ENCODE measurements at places on chromosomes 7 and 10.
A peak's percentile ranks its signal among the peaks of the same experiment; 100 is the strongest.

- DNase-seq: no peak
Measured at GRCh38 chr7:108311446-108312168, 144.6 kb downstream of the NRCAM start.

DNA sequence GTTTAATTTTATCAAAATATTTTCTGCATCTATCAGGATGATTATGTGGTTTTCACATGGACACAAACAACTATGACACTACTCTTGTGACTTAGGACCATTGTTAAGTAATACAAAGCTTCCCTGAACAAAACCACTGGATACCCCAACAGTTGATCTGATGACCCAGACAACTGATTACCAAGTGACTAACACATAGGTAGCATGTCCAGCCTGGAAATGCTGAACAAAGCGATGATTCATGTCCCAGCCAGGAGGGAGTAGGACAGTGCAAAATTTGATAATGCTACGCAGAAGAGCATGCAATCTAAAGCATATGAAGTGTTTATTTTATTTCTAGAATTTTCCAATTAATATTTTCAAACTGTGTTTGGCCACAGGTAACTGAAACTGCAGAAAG lies 8.9 kb upstream of the PNLIP start:
- no peak for DNase-seq

DNA sequence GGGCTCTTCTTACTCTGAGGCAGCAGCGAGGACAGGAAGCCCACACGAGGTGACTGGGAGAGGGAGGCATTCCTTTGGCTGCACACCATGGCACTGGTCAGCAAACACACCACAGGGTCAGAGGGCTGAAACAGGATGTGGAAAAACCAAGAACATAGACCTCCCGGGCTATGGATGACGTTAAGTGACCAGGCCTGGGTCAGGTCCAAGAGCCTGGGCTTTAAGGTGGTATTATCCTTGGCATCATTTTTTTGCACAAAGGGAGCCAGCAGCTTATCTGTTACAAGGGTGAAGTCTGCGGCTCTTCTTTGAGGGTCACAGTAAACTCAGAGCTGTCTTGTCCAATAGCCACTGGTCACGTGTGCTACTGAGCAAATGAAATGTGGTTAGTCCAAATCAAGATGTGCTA lies 7.0 kb downstream of the WDR91 start:
- no peak for DNase-seq

- DNase-seq: no peak
Measured at GRCh38 chr10:111539246-111539645, 462.4 kb downstream of the ADRA2A start.

- DNase-seq: no peak
Measured at GRCh38 chr7:32494946-32495297, 367 bp upstream of the AVL9 start.

- no peak for DNase-seq
Measured at GRCh38 chr7:20545016-20545415, 70.5 kb upstream of the ABCB5 start.

- no peak for DNase-seq
Measured at GRCh38 chr10:77863446-77863845, 63.1 kb downstream of the DLG5 start.

DNA sequence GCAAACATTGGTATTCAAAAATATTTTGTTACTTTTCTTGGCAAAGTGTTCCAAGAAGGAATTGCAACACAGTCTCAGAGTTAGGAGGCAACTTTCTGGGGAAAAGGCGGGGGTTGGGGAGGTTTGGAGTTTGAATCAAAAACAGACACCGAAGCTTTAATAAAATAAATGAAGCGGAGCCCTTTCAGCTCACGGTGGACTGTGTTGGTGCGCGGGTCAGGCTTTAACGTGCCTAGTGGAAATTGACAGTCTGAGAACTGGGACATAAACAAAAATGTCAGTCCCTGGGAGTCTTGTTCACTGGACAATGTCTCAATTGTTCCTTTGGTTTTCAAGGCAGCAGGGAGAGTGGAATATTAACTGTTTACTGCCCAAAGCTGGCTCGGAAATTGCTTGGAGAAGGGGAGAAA lies 109.3 kb downstream of the TCF7L2 start:
- DNase-seq: no peak

GRCh38 chr7:14507617-14508016 lies 394.9 kb downstream of the DGKB start:
- DNase-seq: no peak

DNA sequence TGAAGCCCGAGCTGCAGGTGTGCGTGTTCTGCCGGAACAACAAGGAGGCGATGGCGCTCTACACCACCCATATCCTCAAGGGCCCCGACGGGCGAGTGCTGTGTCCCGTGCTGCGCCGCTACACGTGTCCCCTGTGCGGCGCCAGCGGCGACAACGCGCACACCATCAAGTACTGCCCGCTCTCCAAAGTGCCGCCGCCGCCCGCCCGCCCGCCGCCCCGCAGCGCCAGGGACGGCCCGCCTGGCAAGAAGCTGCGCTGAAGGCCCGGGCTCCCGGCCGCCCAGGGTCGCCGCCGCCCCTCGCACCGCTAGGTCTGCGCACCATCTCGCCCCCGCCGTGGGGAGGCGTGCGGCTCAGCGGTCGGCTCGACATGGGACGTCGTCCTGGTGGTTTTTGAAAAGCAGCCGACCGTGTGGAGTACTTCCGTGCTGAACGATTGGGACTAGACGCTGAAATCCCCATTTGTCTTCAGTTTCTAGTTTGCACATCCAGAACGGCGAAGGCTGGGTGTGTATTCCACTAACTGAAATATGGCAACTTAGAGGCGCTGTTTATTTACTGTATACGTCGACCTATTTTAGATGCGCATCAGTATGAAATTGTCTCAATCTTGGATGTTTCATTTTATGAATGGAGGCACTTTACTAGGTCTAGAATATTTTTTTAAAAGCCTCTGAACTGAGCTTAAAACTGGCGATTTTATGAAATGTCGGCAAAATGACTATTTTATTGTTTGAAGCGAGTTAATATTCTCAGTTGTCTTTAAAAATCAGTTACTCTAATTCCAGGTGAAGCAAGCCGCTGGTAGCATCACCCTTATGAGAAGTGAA lies 1.1 kb downstream of the NANOS1 start:
- DNase-seq: no peak

GRCh38 chr10:68742397-68742796 lies 21.4 kb downstream of the CCAR1 start:
- DNase-seq: no peak

- DNase-seq: no peak
Measured at GRCh38 chr10:80253266-80253962, 36.0 kb downstream of the MAT1A start.

GRCh38 chr7:77426052-77426404 lies 9.9 kb upstream of the GSAP start:
- no peak for DNase-seq

GRCh38 chr7:134473861-134474291 lies 15.0 kb upstream of the AKR1B1 start:
- no peak for DNase-seq

DNA sequence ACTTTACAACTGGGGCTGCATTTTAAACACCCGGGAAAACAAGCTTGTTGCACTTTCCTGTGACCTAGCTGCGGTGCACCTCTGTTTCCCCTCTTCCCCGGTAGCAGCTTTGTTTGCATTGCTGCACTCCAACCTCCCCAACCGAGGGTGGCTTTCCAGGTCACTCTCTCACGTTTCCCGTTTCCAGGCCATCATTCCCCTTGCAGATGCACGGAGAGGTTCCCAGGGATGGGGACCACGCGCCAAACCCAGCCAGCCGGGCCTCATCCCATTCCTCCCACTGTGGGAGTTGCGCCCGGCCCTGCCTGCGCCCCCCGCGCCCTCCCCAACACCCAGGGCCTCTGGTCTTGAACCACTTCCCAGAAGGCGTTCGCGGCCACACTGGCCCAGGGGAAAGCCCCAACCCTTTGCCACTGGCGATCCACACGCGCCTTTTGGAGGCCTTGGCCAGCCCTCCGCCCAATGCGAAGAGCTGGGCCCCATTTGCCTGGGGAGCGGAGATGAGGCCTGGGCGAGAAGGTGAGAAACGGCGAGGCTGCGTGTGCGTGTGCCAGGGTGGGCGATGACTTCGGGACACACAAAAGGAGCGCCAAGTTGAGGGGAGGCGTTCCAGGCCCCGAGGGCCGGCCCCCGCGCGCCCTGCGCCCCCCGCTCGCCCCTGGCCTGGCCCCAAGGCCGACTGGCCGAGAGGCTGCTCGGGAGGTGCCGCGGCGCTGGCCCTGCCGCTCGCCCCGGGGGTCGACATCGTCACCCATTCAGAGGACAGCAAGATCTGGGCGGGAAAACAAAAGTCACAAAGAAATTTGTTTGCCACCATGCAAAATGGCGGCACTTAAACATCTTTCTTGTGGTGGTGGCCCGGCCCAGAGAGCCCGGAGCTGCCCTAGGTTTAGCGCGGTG lies 15.9 kb downstream of the SKIDA1 start:
- no peak for DNase-seq

GRCh38 chr10:133143546-133143945 lies 16.5 kb upstream of the KNDC1 start:
- no peak for DNase-seq

- DNase-seq: no peak
Measured at GRCh38 chr7:44433255-44434022, 57.0 kb downstream of the NUDCD3 start.

DNA sequence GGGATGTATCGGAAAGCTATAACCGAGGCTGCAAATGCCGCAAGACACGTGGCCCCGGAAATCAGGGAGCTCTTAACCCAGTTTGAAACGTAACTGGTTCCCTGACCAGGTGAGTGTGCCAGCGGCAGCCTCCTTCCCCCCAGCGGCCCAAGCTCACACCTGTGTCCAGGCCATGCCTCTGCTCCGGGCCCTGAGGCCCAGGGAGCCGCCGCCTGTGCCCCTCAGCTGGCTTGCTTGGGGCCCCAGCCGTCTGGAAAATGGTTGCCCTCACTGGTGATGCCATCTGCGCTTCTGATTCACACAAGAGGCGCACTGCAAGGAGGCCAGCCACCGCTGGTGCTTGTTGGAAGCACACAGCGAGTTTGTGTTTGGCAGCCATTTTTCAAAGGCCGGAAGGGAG lies 9.2 kb downstream of the PWWP2B start:
- DNase-seq: no peak

DNA sequence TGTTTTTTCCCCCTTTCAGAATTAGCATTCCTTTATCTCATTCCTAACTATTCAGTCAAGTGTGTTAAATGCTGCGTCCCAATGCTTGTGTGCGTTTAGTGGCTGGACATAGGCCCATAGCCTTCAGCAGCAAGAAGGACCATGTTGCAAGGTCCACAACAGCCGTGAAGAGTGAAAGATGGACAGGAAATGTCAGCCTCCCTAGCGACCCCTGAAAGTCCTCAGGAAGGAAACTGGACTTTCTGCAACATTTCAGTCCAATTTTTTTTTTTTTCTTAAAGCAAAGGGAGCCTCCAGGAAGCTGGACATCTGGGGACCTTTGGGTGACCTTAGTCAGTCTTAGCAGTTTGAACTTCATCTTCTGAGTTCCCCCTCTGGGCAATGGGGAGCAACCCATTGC lies 550.7 kb upstream of the MGMT start:
- no peak for DNase-seq

GRCh38 chr10:4017336-4017735 lies 232.3 kb upstream of the KLF6 start:
- no peak for DNase-seq

DNA sequence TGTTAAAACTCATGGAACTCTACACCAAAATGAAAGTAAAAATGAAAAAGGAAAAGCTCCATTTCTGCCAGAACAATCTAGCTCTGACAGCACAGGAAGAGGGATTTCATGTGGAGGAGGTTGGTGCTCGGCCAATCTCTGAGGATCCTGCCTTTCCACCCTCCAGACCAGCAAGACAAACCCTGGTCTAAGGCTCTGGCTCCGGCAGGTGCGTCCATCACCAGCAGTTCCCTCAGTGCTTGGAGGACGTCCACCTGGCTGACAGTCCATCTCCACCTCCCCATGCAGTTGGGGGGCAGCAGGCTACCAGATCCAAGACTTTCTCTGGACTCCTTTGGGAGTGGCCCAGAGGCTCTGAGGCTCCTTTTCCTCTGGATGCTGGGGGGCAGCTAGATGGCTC lies 25.0 kb upstream of the LOXL4 start:
- no peak for DNase-seq

DNA sequence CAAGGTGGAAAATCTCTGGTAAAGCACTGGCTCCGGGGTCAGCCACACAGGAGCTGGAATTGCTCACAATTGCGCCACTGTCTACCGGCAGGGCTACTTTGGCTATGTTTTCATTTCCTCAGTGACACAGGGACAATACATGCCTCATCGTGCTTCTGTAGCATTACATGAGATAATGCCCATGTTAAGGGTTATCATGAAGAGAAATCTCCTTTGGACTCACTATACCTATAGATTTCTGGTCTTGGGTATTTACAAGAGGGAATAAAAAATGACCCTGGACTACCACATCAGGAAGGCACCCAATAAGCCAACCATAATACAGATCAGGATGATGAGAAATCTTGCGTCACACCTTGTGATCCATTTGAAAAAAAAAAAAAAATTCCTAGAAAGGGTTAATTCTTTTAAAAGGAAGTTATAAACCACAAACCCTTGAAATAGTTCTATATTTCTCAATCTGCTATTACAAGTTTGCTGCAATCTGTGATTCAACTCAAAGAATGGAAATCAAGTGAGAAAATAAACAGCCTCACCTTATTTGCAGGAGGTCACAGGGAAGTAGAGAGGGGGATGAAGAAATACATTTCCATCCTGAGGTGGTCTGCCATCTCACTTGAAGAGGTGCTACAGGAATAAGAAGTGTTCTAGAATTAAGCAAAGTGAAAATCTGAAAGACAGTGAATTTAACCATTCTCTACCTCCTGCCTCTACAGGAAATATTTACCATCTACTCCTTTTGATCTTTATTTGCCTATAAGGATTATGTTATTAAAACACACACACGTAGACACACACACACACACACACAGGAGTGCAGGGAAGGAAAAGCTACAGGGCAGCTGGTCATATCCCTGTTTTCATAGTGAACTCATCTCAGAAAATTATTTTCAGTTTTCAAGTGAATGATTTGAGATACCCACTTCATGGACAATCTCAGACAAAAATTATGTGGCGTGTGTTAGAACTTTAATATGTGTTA lies 231.3 kb upstream of the CELF2 start:
- DNase-seq: no peak

GRCh38 chr7:25624833-25625232 lies 396.5 kb upstream of the NPVF start:
- peak; percentile 64 for DNase-seq

GRCh38 chr10:1577945-1578344 lies 159.4 kb downstream of the ADARB2 start:
- DNase-seq: no peak
